Inflammatory macrophage (primary cell): ENCODE measurements at places on chromosomes 5 and 9.

DNA sequence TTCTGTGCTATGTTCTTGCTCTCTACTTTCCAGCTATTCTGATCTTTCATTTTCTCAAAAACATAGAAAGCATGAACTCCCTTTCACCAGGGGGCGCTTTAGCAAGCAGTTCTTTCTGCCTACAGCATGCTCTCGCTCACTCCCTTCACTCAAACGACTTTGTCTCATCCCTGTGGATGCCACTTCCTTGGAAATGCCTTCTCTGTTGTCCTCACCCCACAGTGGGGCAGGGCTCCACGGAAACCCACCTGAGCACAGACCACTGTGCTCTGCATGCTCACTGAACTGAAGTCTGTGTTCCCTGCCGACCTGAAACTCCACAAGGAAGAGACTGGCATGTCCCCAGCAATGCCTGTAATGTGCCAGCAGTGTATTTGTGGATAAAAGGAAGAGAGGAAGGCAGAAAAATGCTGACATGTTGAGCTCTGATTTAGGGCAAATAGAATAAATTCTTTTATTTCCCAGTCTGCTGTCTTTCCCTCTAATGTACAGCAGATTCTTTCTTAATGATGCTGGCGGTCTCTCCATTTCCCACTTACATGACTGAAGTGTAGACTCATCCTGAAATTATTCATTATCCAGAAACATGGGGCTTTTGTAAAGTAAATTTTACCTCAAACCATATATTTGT is 4.9 kb upstream of the ROR2 start:
- no peak for DNase-seq

GRCh38 chr9:112892981-112893380 is 2.3 kb upstream of the SLC46A2 start:
- DNase-seq = peak; percentile 82

GRCh38 chr9:106829666-106830408 is 33.1 kb upstream of the ZNF462 start:
- DNase-seq = no peak

DNA sequence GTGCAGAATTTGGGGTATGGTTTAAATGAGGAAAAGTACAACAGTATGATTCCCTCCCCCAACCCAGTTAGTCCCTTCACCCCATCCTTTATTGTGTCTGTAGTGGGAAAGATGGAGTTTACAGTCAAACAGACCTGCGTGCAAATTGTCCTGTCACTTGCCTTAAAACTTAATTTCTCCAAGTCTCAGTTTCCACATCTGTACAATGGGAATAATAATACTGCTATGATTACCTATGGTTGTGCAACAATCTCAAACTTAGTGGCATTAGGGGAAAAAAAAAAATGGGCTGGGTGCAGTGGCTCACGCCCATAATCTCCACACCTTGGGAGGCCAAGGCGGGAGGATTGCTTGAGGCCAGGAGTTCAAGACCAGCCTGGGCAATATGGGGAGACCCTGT is 35.8 kb upstream of the CTNNA1 start:
- no peak for DNase-seq

- no peak for DNase-seq
Observed at GRCh38 chr5:143019614-143020515, 249.7 kb downstream of the ARHGAP26 start.

GRCh38 chr9:4327504-4328191 is 27.8 kb upstream of the GLIS3 start:
- DNase-seq = no peak

DNA sequence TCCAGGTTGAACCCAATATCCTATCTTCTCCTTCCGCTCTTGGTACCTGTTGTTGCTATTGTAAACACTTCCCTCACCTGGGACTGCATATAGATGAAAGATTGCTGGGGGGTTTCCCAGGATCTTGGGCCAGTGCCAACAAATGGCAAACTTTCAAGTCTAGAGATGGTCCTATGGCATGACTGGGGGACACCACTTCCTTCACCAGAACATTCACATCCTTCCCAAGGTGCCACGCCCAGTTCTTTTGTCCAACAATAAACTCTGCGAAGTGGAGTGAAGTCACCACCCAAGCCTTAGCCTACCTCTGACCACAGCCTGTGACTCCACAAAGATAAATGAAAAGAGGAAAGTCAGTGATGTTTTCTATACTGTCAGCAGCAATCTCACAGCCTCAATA is 34.4 kb downstream of the DOCK8 start:
- peak; percentile 23 for DNase-seq

GRCh38 chr9:34522091-34522887 is 501 bp downstream of the ENHO start:
- DNase-seq = no peak

DNA sequence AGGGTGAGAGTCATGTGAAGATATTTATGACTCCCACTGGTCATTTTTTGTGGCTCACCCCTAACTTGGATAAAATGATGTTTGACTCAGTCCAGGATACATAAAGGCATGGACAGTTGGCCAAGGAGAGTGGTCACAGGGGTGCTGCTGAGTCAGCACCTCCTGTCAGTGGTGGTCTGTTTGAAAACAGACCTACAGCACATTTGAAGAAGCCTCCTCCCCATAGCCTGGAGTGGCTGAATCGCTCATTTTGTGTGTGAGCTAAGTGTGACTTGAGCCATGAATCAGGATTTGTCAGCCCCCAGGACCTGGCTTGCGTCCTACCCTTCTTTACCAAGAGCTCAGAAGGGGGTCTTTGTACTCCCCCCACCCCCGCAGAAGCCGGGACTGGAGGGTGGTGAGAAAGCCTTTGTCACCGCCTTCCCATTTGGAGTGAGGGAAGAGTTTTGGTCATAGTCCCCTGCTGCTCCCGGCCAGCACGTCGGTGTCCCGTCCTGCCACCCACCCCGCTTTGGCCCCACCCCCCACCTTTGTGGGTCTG is 35.6 kb downstream of the TRIO start:
- no peak for DNase-seq

GRCh38 chr9:111095441-111095840 is 57.2 kb upstream of the LPAR1 start:
- DNase-seq = no peak

DNA sequence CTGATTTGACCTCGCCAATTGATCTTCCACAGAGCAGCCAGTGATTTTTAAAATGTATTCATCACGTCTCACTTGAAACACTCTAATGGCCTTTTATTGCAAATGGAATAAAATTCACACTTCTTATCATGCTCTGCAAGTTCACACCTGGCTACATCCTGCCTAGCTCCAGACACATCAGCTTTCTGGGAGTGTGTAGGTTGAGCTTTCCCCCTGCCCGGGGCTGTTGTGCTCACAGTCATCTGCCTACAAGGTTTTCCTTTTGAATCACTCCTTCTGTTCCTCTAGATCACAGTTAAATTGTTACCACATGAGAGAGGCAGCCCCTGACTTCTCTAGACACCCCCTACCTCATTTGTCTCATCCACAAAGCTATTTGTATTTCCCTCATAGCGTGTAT is 674.5 kb downstream of the PRELID2 start:
- DNase-seq = no peak

- DNase-seq = peak; percentile 38
Observed at GRCh38 chr9:107316795-107317661, 33.9 kb downstream of the RAD23B start.

DNA sequence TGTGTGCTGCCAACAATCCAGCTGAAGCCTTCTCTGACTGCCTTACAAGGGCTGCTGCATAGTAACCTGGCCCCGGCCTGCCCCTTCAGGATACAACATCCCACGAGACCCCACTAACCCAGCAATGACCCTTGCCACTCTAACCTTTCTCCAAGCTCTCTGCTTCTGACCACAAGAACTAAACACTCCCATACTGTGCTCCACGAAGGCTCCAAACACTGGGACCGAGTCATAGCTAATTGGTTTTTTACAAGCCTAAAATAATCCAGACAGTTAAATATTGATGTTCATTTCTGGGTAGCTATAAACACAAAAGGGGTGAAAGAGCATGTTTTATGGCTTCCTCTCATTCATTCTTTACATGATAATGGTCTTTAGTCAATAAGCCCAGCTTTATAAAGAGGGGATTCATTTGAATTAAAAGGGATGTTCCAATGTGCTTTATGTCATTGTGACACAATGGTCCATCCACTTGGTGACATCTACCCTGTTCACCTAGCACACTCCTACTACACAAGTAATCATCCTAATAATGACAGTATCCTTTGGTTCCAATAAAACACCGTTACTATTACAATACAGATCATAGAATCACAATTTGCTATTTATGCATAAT is 16.2 kb upstream of the TLE4 start:
- DNase-seq = no peak

DNA sequence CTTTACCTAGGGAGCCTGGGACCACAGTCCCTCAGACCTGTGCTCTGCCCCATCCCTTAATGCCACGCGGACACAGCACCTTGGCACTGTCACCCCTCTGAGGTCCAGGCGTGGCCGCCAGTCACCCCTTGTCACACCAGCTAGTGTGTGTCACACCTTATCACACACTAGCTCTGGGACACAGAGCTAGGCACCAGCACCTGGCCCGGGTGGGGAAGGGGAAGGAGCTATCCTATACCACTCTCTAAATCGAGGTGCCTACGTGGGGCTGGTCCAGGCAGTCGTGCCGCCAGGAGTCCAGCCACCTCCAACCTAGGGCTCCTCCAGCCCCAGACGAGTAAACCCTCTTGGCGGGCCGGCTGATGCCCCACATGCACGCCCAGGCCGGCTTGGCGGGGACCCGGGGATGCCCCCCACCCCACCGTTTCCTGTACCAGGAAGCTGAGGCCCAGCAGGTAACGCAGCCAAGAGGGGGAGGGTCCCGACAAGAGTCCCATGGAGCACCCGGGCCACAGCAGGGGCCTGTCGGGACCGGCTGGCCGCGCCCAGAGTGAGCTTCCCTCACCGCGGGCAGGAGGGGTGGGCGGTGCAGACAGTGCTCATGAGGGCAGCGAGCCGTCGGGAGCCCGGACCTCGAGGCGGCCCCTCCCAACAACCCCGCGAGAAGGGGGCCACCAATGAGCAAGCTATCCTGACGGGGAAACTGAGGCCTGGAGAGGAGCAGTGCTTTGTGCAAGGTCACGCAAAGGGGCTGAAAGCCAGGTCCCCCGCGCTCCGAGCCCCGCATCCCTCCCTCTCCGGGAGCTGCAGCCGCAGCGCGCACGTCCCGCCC is 550 bp downstream of the CORO2A start:
- DNase-seq = peak; percentile 31

GRCh38 chr9:129125478-129125877 is 14.3 kb downstream of the PTPA start:
- DNase-seq = peak; percentile 57

DNA sequence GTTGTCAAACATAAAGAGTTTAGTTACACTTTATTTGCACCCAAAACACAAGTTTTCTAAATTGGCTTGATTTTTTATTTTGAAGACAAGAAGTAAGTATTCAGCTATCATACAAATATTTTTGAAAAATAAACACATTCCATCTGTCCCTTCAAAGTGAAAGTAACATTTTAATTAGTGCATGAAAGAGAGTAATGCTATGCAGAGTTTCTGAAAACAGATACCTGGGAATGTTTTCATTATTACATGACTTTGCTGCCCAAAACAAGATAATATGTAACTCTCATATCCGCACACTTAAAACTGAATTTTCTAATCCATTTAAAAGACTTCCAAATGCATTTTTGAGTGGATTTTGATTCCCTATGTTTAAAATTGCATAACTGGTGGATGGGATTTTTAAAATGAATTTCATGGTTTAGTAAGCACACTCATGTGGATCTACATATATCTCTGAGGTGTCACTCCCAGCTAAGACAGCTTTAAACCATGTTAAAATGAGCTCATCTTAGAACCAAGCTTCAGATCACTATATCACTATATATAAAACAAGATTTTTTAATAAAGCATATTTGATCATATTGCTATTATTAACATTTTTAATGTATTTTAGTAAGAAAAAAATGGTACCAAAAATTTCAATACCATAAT is 127.5 kb downstream of the ATPSCKMT start:
- DNase-seq = no peak

DNA sequence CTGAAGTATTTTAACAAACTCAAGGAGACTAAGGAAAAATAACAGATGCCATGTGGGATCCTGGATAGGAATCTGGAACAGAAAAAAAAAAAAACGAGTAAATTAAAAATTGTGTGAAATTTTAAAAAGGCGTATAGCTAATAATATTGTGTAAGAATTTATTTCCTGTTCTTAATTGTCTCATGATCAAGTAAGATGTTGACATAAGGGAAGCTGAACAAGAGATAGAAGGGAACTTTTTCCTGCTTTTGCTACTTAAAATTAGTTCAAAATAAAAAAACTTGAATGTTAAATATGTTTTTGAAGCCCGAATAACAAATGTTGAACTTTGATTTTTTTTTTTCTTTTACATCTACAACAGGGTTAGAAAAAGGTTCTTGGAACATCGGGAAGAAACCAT is 10.5 kb downstream of the SNAPC3 start:
- peak; percentile 5 for DNase-seq

- no peak for DNase-seq
Observed at GRCh38 chr9:19940811-19941535, 152.1 kb upstream of the SLC24A2 start.

GRCh38 chr9:114124138-114124537 is 25.0 kb upstream of the KIF12 start:
- no peak for DNase-seq

DNA sequence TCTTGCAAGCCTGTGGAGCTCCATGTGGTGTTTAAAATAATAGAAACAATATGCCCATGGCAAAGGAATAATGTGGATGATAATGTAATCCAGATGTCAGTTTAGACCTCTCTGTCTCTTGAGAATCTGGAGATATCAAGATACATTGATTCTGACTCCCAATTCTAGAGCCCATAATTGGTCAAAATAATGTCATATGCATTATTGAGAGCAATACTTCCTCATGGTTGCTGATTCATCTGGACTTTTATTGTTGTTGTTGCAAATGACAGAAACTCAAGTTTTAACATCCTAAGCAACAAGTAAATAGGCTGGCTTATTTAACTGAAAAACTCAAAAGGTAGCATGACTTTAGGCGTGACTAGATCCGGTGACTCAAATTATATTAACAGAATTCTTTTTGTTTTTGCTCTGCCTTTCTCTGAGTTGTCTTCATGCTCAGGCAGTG is 152.1 kb downstream of the PCSK1 start:
- DNase-seq = no peak

DNA sequence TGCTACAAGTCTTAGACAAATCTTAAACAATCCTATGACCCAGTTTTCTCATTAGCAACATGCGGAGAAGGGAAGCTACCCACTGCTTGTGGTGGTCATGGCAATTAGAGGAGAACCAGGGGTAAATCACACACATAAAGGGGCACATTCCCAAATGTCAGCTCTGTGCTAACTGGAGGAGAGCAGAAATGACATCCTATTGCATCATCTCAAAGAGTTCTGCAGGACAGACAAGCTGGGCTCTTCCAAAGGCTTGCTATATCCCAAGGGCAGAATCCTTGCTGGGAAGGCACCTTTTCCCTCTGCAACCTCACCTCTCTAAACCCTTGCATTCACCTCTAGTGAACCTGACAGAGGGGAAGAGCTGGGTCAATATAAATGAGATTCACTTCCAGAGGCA is 17.0 kb upstream of the WWC1 start:
- DNase-seq = no peak

GRCh38 chr5:131810510-131811249 is 13.9 kb upstream of the FNIP1 start:
- no peak for DNase-seq

GRCh38 chr9:132201139-132201538 is 39.3 kb downstream of the NTNG2 start:
- DNase-seq = no peak

- DNase-seq = no peak
Observed at GRCh38 chr5:90017239-90017638, 392.3 kb downstream of the CETN3 start.
